CD14-positive monocyte (primary cell): ENCODE measurements at places on chromosomes 1 and 21. TPM values are rescaled to one million over a fixed set of nuclear protein-coding genes. Genes with fewer than 3 reads are reported as not detected.

DNA sequence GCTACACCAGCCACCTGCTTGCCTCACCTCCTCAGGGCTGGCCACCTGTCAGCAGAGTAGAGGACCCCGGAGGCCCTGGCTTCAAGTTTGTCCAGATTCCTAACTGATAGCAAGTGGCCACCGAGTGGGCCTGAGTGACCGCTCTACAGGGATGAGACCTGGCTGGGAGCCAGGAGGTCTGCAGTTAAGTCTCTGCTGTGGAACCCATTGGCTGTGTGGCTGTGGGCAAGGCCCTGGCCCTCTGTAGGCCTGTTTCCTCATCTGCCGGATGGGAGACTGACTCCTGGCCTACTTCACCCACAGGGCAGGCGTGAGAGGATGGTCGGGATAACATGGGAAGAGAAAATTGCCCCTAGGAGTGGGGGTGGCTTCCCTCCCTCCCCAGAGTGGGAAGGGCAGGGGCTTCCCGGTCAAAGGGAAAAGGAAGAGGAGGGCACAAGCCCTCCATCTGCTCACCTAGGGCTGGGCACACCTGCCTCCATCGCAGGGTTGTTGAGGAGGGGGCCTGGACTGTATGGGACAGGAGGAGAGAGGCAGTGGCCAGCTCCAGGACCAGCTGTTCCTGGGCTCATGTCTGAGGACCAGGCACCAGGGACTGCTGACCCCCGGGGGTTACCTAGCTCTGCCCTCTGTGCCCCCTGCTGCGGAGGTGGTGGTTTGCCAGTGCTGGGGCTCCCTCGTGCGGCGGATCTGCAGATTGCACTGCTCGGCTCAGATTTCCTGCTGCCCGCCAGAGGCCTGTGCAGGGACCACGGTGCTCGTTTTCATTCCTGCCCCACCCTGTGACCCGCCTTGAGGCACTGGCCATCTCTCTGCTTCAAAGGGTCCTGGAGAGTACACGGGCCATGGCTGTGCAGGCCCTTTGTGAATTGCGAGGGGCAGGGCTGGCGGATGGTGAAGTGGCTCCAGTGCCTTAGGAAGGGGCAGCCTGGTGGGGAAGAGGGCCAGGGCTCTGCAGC lies 9.1 kb upstream of the MTFR1L start:
- H3K4me3 ChIP-seq: no peak overlapping the region
- H3K4me1 ChIP-seq: peaks cover 21% of the 10 kb centered on the region
- H3K27ac ChIP-seq: no peak overlapping the region
- DNase-seq: peak; percentile 59
- no peaks in the 10 kb centered on the region for H3K27me3 ChIP-seq

- no peak for DNase-seq
- no peak overlapping the region for H3K4me3 ChIP-seq
- H3K27ac ChIP-seq: no peak overlapping the region
Observed at GRCh38 chr1:178506669-178507068, 6.2 kb upstream of the TEX35 start.

GRCh38 chr1:218402786-218403120 lies 57.6 kb downstream of the TGFB2 start:
- no peaks in the 10 kb centered on the region for H3K27me3 ChIP-seq
- no peak overlapping the region for H3K27ac ChIP-seq
- no peak for DNase-seq
- H3K4me3 ChIP-seq: no peak overlapping the region

Gene OPRD1
- 0.01 TPM in 1 of 2 replicates, not detected in the other for polyA plus RNA-seq

GRCh38 chr1:235504122-235504493 lies at the start of gene B3GALNT2:
TSS of gene B3GALNT2 (minus strand) at chr1:235504452. CDS start at chr1:235504252, 200 bp downstream.
- peaks cover 24% of the 10 kb centered on the region for H3K4me1 ChIP-seq
- H3K27me3 ChIP-seq: no peaks in the 10 kb centered on the region
- no peaks in the 10 kb centered on the region for H3K36me3 ChIP-seq
- H3K27ac ChIP-seq: peak within 1 kb of the TSS; percentile 93
- no peak for DNase-seq
- H3K4me3 ChIP-seq: peak within 1 kb of the TSS; percentile 91

GRCh38 chr1:234705615-234706014 lies 95.6 kb upstream of the IRF2BP2 start:
- no peak overlapping the region for H3K4me3 ChIP-seq
- peak; percentile 56 for DNase-seq
- no peaks in the 10 kb centered on the region for H3K36me3 ChIP-seq
- peak overlapping the region; percentile 7 for H3K27ac ChIP-seq
- peaks cover 52% of the 10 kb centered on the region for H3K4me1 ChIP-seq

Gene C8B
- not detected for polyA plus RNA-seq

DNA sequence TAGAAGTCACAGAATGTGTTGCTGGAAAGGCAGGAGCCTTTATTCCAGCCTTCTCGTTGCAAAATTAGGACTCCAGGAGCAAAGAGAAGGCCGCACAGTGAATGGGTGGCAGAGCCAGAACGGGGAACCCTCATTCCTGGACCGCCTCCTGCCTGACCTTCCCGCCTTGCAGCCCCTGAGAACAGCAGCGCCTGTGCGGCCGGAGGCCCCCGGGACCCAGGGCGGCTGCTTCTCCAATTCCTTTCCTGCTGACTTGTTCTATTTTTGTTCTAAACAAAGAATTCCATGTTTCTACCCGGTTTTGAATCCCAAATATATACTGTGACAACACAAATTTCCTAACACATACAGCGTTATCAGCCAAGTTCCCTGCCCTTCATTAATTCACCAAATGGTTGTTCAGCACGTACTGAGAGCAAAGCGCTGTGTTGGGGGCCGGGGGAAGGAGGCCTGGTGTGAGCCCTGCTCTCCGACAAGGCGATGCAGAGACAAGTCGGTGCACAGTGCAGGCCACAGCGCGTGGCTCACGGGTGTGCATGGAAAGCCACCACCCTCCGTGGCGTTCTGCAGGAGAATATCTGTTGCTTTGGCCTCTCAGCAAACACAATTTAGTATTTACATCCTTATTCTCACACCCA lies 31.9 kb upstream of the COL6A2 start:
- H3K4me1 ChIP-seq: peaks cover 3% of the 10 kb centered on the region
- H3K4me3 ChIP-seq: no peak overlapping the region
- no peak for DNase-seq
- H3K27me3 ChIP-seq: peaks cover 9% of the 10 kb centered on the region
- H3K36me3 ChIP-seq: no peaks in the 10 kb centered on the region
- H3K27ac ChIP-seq: no peak overlapping the region

GRCh38 chr1:158145173-158145719 lies 35.4 kb upstream of the CD1D start:
- H3K27ac ChIP-seq: no peak overlapping the region
- DNase-seq: no peak
- H3K4me1 ChIP-seq: peaks cover 37% of the 10 kb centered on the region

Gene ZNF672
- polyA plus RNA-seq: 23.4 TPM
